CD4-positive, alpha-beta T cell treated with Interferon gamma for 1 hour (primary cell): ENCODE measurements at places on chromosomes 4 and X.
A peak's percentile ranks its signal among the peaks of the same experiment; 100 is the strongest.

DNA sequence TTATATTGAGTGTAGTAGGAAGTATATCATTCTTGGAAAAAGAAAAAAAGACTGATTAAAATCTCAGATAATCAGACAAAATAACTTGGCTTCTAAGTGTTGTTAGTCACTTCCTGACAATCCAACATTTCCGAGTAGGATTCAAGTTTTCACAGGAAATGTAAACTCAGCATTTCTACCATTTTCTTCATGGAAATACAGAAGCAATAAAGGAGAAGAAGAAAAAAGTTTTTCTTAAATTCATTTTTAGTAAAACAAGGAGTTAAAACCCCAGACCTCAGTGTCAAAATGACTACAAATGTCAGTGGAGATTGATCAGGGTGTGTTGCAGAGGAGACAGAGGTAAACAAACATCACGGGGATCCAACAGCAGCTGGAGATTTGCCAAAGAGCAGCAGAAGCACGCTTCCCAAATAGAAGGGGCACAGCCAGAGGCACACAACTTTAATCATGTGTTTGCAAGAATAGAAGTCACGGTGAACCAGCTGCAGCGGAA lies 129.3 kb upstream of the FAM9B start:
- no peak for DNase-seq

DNA sequence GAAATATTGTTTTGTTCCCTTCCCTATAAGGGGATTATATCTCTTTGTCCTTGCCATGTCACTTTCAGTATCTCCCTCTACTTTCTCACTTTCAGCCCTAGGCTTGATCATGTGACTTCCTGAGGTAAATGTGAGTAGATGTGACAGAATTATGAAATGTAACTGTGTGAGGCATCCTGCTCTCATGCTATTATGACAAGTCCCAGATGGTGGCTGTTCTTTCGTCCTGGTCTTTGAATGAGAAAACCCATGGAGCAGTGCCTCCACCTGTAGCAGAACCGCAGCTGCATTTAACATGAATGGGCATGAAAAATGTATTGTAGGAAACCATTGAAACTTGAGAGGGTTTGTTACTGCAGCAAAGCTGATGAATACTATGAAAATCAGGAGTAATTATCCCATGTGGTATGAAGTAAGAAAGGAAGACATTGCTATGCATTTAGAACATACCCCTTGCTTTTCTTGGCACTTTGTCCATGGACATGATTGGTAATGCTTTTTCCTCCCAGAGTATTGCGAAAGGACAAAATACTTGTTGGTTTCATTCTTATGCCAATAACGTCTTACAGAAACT lies 202.2 kb upstream of the GPRIN3 start:
- DNase-seq, result no peak

GRCh38 chr4:83782591-83782990 lies 246.7 kb downstream of the GPAT3 start:
- no peak for DNase-seq

GRCh38 chr4:40240040-40240653 lies 43.3 kb downstream of the RHOH start:
- DNase-seq, result no peak

DNA sequence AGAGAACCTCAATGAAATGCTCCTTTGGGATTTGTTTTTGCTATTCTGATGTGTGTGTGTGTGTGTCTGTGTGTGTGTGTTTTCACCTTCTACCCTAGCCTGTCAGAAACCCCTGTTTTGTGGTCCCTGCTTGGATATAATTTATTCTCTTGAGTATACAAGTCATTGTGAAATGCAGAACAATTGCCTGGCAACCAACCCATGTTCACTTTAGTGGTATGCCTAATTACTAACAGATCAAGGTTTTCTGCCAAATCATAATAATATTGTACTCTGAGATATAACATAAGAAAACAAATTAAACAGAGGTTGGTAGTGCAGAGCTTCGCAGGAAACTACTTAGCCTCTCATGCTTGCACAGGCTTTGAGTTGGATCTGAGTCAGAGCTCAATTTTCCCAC lies 7.0 kb upstream of the TET2 start:
- DNase-seq, result no peak

- DNase-seq, result no peak
Measured at GRCh38 chrX:74018253-74018652, 285.7 kb upstream of the ZCCHC13 start.

DNA sequence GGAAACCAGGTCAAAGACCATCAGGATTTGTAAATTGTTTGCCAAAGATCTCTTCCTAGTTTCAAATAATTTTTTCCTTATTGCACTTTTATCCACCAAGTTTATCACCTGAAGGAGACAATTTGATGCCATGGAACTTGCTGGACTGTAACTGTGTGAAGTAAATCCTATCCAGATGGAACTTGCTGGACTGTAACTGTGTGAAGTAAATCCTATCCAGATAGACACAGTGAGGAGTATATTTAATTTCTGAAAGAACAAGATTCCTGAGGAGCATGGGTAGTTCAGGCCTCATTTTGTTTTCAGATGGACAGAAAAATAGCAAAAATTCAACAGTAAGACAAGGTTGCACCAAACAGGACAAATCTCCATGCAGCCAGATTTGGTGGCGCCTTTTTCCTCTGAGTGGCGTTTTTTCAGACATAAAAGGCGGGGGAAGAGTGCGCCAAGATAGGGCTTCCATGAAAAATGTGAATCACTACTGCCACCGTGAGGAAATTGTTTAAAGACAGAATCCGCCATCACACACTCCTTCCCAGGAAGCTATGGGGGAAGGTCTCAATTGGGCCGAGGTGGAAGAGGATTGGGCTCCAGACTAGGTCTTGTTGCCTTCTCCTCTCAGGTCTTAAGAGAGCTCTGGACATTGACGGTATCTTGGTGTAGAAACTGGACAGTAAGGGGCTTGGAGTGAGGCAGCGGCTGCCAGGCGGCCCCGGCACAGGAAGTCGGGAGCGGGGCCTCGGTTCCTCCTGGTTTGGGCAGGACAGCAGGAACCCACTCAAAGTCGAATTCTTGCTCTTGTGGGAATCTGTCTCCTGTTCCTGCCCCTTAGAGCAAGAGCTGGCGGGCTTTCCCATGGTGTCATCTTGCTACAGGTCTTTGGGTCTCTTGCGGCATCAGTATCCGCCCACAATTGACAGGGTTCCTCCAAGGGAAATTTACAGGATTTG lies 234.7 kb downstream of the OR13H1 start:
- peak; percentile 77 for DNase-seq

- no peak for DNase-seq
Measured at GRCh38 chrX:72498782-72499181, 73.9 kb downstream of the HDAC8 start.

GRCh38 chr4:36209941-36210649 lies 34.2 kb downstream of the ARAP2 start:
- no peak for DNase-seq

GRCh38 chrX:117407449-117408150 lies 709.0 kb downstream of the KLHL13 start:
- DNase-seq, result no peak

GRCh38 chr4:110172972-110173371 lies 25.4 kb downstream of the ELOVL6 start:
- no peak for DNase-seq

DNA sequence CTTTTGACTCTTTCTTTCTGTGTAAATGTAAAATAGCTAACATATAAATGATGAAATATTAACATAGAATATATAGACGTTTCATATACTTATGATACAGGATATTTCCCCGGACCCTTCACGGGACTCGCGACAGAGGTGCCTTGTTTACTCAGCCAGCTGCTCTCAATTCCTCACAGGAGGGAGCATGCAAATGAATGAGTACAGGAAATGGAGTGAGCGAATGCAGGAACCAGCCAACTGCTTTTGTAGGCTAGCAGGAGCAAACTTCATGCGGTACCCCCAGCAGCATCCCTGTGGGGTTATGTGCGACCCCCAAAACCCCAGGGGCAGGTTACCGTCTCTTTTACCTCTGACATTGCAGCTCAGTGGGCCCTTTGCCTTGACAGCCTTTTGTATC lies 110.3 kb upstream of the PDHA2 start:
- no peak for DNase-seq

DNA sequence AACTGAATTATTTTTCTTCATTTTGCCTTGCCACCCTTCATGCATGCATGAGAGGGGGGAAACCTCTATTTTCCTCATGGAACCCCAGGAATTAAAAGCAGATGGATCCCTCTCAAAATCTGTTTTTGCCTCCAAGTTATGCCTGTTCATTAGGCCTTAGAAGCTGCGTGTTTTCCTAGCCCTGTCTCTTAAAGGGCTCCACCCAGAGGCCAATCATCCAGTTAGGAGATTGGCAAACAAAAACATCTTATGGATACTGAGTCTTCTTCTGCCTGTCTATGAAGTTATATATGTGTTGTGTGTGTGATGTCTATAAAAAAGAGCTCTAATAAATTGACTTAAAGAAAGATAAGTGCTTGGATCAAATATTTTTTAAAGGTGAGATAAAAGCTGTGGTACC lies 142.9 kb downstream of the ANAPC10 start:
- DNase-seq, result no peak

DNA sequence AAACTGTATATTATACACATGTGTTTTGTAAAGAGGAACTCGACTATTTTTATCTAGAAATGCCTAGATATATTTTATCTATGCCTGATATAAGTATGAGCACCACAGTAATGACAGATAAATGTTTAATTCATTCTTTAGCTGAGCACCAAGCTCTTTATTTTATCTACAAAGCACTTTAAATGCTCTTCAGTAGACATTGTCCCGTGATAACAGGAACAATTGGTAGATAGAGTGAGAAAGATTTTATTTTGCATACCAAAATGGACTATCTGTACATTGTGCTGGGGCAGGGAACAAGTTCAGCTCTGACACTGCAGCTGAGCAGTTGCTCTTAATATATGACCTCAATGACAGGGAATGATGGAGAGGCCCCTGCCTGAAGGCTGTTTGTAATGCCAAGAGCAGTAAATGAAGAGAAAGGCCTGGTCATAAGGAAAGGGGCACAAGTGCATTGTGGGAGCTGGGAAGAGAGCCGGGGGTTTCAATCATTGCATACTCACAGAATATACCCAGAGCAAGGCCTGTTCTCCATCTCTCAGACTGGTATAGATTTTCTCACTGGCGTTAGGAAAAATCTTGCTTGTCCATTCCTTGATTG lies 57.3 kb downstream of the SEPTIN11 start:
- DNase-seq, result no peak

DNA sequence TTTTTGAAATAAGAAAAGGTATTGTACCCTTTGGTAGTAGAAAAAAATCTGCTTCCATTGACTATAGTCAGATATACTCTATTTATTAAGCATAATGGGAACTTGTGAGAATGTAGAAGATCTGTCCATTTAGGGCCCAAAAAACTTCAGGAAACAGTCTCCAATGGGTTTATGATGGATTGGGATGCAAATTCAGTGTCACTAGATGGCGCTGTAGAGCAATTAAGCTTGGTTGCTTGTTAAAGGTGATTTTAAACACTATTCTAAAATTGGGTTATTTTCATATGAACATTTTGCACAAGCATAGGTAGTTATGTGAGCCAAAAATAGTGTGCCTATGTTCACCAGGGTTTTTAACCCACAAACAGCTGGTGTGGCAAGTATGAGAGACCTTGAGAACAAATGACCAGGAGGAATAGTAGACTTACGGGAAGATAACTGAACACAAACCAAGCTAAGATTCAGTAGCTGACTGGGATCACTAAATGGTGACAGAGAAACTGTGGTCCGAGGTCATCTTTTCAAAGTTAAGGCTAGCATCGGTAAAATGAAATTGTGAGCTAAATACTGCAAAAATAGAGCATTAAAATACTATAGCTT lies 80.3 kb upstream of the LSM6 start:
- no peak for DNase-seq

DNA sequence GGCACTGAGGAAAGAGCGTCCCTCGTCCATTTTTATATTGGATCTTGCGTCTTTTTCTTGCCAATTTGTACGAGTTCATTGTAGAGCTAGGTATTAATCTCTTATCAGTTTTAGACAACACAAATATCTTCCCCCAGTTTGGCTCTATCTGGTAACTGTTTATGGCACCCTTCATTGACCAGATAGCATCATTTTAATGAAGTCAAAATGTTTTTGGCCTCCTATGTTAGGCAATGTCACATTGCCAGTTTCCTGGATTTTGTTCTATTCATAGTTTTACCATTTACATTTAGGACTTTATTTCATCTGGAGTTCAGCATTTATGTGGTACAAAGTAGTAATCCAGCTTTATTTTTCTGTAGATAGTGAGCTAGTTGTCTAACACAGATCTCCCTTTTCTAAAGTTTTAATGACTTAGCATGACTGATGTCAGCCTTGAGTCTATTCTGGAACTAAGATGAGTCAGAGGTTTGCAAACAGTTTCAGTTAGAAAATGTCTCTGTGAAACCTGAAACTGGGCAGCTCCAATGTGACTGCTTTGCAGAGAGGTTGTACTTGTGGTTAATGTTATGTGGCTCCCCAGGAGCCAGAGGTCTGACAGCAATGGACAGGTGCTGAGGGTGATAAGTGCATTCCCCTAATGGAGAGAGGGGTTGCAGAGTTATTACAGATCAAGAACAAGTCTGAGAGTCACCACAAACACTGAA lies 5.3 kb upstream of the STBD1 start:
- DNase-seq, result no peak

- no peak for DNase-seq
Measured at GRCh38 chr4:176436293-176436973, 116.7 kb downstream of the SPCS3 start.

DNA sequence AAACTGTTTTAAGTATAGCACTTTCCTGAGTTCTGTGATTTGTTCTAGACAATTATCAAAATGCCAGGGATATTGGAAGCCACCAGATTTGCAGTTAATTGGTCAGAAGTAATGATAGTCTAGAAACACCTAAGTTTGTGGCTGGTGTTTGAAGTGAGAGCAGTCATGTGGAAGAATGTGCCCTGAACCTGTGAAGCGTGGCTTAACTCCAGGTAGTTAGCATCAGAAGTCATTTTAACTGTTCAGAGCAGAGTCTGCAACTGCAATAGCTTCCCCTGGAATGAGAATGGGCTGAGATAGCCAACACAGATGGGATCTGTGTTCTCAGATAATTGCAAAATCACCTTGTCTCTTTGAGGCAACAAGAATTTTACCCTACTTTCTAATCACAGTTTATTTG lies 255.1 kb upstream of the GK2 start:
- DNase-seq, result no peak

- DNase-seq, result no peak
Measured at GRCh38 chrX:19195243-19195610, 73.0 kb upstream of the ADGRG2 start.

- no peak for DNase-seq
Measured at GRCh38 chrX:71930298-71930697, 19.7 kb downstream of the NHSL2 start.

DNA sequence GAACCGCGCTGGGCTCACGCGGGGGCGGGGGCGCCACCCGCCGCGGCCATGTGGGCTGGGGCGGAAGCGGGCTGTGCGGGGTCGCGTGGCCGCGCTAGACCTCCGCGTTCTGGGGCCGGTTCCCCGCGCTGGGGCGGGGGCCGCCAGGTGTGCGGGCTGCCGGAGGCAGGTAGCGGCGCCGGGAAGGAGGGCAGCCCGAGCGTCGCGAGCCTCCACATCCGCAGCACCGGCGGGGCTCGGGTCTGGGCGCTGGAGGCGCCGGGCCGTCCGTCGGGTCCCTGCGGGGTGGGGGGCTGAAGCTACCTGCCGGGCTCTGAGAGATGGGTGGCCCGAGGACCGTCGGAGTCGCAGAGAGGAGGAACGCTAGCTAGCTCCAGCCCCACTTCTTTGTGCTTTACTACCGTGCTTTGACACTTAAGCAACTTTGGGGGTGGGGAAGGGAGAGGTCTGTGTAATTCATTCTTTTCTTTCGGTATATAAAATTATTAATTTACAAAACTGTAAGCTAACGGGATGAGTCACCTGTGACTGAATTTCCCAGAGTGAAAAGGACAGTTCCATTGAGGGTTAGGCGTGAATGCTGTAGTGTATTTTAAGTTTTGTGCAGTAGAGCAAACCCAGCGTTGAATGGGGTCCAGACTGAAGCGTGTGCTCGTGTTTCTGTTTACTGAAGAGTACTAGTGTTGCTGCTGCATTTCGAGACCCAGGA lies 689 bp downstream of the METAP1 start:
- DNase-seq, result no peak
